ENCODE measurements at places on chromosomes 7 and 10.

- DNase-seq = no peak
Measured at GRCh38 chr7:106517508-106517907, 143.4 kb downstream of the CCDC71L start.

GRCh38 chr7:20152511-20152910 is 64.7 kb downstream of the MACC1 start:
- peak; percentile 40 for DNase-seq

DNA sequence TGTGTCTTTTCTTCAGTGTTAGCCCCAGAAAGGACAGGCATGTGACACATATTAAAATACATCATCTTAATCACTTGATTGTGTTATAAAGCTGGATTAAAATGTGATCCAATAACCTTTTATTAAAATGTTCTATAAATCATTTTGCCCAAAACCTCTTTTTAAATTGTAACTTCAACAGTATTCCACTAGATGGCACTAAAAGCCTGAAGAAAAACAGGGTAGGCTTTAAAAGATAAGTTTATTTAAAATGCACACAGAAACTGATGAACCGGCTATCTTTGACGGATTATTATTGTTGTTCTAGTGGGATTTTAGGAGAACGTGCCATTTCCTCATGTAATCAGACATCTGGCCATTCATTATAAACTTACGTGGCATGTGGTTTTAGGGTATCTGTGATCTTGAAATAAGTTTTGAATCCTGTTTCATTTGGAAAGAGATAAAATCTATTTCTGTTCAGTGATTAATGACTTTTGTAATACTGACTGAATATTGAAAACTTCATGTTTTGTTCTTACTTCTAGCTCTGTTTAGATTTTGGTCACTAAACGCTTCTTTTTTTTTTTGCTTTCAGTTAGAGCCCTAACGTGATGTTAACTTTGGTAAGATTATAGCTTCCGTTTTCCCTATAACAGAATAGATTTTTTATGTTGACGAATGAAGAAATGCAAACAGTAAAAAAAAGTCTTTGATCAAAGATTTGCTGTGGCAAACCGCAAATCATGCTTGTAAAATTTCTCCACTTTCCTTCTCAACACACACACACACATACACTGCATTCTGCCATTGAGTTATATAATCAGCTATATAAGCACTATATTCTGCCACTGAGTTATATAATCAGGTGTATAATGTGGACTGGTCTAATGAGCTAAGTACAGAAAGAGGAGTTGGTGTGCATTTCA is 13.6 kb downstream of the VPS50 start:
- peak; percentile 31 for DNase-seq

- no peak for DNase-seq
Measured at GRCh38 chr10:57846307-57847065, 421.2 kb downstream of the IPMK start.

- no peak for DNase-seq
Measured at GRCh38 chr10:28769091-28769604, 91.8 kb downstream of the BAMBI start.

Data from EL (cell line).